Stimulated activated CD8-positive, alpha-beta memory T cell treated with anti-CD3 and anti-CD28 coated beads, Interleukin-15, amount 100 ng/mL, for 4 hours (primary cell): ENCODE measurements at places on chromosomes 1 and 21.

DNA sequence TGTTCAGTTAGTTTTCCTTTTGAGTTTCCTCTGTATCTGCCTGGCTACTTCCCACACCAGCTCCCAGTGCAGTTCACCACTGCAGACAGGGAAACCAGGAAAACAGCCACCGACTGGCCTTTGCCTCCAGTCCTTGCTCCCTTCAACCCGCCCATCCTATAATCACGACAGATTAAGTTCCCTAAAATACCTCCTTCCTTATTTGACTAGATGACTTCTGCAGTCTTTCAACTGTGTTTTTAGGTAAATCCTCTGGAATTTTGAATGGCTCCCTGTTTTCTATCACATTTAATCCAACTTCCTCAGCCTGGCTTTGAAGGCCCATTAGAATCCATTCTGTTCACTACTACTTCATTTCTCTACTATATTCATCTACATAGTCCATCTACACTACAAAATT is 37.6 kb downstream of the BEND5 start:
- no peak for DNase-seq

DNA sequence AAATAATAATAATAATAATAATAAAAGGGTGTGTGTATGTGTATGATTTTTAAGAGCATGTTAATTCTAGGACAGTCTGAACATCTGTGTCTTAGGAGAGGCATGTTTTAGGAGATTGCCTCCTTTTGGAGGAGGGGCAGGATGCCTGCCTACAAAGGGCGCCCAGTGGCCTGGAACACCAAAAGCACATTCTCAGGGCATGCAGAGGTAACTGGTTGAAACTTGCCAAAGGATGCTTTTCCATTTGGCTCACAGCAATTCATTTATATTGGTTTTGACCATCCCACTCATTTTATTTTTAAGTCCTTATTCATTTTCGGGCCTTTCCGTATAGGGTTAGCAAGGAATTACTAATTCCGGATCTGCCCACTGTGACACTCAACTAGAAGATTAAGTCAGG is 21.1 kb upstream of the LAMC2 start:
- no peak for DNase-seq

DNA sequence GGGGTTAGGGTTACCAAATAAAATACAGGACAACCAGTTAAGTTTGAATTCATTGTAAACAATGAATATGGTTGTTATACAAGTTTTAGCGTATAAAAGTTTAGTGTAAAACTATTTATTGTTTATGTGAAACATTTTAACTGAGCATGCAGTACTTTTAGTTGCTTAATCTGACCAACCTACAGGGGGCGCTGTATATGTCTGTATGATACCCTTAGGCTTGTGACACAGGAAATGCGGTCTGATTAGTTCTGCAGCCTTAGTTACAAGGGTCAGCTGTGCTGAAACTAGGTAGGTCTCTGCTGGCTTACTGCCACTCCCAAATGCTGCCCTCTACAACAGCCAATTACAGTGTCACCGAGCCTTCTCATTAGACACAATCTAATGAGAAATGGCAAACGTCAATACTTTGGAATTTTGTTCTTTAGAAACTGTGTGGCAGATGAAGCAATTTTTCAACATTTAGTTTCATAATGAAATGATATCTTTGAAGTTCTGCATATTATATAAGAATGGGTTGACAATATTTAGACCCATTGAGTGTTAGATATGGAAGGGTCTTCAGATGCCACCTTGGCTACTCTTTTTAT is 56.2 kb downstream of the NTNG1 start:
- no peak for DNase-seq

- DNase-seq, result no peak
Observed at GRCh38 chr1:4710592-4711415, 56.4 kb downstream of the AJAP1 start.

DNA sequence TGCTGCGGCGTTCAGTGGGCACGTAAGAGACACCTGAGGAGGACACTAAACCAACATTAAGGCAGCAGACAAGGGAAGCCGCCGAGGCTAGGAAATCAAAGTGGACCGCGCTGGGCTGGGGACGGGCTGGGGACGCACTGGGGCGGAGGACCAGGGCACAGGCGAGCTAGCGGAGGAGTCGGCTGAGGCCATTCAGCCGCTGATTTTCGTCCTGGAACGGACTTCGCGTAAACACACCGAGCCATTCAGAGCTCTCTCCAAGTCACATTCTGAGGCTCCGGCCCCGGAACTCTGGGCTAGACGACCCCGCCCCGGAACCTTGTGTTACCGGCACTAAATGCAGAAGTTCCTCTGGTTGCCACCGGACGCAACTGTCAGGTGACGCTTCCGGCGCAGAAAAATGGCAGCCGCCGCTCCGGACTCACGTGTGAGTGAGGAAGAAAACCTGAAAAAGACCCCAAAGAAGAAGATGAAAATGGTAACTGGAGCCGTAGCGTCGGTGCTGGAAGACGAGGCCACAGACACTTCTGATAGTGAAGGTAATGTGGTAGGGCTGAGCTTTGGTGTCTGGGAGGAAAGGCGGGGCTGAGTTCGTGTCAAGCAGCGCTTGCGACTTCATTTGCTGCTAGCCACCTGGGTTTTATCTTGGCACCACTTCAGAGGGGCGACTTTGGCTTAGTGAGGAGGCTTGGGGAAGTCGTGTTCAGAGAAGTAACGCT is at the start of gene RRP15:
TSS of gene RRP15 (plus strand) at position 377 of the 719 bp plus-strand sequence. CDS start at position 401, 24 bp downstream.
- peak; percentile 70 for DNase-seq

DNA sequence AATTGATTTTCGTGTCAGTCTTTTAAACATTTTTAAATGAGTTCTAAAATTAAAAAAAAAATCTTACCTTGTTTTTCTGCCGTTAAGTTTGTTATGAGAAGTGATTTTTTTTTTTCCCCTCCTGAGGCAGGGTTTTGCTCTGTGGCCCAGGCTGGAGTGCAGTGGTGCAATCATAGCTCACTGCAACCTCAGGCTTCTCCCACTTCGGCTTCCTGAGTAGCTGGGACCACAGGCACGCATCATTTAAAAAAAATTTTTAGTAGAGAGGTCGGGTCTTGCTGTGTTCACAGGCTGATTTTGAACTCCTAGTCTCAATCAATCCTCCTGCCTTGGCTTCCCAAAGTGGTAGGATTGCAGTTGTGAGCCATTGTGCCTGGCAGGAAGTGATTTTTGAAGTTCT is 41.1 kb downstream of the MTR start:
- no peak for DNase-seq

DNA sequence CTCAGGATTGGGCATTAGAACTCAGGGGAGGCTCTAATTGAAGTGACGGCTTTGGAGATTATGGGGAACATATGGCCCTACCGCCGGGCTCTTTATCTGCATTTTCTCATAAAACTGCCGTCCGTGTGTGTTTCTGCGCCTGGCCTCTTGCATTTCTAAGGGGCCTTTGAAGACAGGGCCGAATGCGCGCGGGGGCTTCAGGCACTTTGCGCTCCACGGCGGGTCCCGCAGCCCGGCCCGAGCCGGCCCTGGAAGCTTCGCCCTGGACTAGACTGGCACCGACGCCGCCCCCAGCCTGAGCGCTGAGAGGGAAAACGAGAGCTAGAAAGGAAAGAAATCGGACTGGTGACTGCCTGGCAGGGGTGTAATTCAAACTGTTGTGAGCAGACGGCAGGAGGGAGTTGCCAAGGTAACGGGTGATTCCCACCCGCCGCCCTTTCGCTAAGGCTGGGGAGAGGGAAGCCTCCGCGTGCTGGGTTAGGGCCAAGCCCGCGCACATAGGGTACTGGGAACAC is 120.7 kb downstream of the LMX1A start:
- DNase-seq, result no peak

GRCh38 chr1:6513320-6513801 is 21.9 kb upstream of the PLEKHG5 start:
- no peak for DNase-seq

- DNase-seq, result no peak
Observed at GRCh38 chr1:87333692-87334347, 5.1 kb downstream of the LMO4 start.

GRCh38 chr1:173415490-173415889 is 61.6 kb upstream of the PRDX6 start:
- no peak for DNase-seq

GRCh38 chr1:205805082-205805711 is 7.8 kb downstream of the SLC41A1 start:
- peak; percentile 14 for DNase-seq

GRCh38 chr1:230423951-230424350 is 2.2 kb downstream of the PGBD5 start:
- no peak for DNase-seq

- DNase-seq, result no peak
Observed at GRCh38 chr1:190474010-190474409, 3.7 kb downstream of the BRINP3 start.

- DNase-seq, result no peak
Observed at GRCh38 chr1:53381790-53382401, 54.0 kb upstream of the LRP8 start.

DNA sequence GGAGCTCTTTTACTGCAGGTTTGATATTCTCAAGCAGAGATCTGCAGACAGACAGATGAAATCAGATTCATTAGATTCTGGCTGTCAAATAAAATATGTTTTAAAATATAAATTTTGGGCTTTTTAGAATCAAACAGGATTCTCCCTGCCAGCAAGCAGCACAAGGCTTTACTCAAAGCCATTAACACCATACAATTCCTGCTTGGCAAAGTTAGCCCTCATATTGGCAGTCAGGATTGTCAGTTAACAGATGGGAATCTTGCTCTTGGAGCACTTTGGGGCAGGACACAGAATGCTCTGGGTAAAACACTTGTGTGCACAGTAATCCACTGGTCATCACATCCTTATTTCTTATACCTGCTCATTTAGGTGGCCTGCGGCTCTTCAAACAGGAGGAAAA is 560.6 kb upstream of the BEND5 start:
- no peak for DNase-seq

DNA sequence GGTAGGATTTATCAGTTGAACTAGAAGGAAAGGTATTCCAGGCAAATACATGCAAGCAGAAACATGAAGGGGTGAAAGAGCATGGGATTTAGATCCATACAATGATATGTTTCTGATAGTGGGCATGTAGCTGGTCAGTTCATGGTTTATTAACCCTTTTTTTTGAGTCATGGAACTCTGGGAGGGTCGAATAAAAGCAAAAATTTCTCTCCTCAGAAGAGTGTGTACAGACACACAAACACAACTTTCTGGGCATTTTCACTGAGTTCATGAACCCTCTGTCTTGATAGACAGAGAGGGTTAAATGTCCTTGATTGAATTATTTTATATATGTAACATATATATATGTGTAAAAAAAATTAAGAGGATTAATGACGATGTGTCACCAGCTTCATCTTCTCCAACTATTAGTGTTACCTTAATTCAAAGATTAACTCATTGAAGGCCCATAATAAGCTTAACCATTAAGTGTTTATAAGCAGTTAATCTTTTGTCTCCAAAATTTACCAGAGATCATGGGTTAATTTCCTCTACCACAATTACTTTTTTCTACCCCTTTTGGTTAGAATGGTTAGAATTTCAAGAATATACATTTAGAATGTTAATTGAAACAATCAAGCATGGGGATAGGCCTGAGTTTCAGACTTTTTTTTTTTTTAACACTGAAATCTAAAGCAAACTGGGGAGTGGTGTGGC is 4.6 kb downstream of the JUN start:
- no peak for DNase-seq

DNA sequence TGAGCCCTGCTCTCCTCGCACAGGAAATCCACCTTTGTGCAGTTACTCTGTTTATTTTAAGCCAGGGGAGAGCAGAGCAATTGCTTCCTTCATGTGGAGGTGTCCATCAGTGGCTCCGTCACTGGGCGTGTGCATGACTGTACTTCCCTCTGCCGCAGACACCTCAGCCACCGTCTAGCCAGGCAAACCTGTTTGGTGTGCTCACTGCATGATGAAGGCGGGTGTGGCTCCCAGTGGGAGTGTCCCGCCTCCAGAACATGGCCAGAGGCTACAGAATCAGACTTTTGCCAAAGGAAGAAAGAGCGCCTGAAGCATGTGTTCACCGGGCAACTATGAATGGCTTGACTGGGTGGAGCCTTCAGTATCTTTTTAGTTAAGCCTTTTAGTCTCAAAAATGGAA is 26.1 kb upstream of the LAMC2 start:
- no peak for DNase-seq

- no peak for DNase-seq
Observed at GRCh38 chr1:172724765-172725613, 66.1 kb downstream of the FASLG start.

DNA sequence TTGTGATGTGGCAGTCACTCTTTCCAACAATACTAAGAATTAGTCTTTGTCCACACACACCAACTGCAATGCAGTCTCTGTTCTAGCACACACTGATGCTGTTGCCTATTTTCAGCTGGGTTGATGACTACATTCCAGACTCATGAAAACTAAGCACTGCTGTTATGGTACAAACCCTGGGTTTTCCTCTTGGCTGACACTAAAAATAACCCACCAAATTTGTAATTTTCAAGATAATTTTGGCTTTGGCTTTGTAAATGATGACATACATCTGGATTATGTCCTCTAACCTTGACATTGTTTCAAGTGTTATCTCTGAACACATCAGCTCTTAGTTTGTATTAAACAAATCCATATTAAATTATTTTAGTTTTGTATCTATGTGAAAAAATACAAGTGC is 444.8 kb downstream of the PTPRC start:
- DNase-seq, result no peak

GRCh38 chr1:197451381-197451780 is 183.3 kb downstream of the CRB1 start:
- DNase-seq, result no peak

DNA sequence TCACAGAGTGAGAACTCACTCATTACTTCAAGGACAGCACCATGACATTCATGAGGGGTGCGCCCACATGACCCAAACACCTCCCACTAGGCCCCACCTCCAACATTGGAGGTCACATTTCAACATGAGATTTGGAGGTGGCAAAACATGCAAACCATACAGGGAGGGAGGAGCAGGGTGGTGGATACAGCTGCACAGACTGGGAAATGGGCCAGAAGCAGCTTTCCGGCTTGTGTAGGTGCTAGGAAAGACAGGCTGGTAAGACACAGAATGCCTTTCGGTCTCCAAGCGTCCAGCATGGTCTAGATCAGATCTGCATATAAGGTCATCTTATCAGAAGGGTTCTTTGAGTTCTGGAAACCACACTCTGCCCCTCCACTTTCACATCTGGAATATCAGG is 35.1 kb upstream of the TINAGL1 start:
- no peak for DNase-seq

DNA sequence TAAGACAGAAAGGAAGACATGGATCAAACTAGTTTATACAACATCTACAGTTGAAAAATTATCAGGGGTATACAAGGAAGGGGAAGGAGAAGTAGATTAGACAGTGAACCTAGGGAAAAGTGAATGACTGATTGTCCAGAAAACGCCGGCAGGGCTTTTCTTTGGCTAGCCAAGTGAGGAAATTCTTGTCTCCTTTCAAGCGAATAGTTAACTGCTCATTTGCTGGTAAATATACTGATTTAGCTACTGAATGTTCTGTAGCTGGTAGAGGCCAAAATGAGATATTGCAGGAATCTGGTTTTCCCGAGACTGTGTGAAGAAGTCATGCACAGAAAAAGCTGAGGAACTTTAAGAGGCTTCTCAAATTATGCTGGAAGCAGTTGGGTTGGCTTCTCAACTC is 128.5 kb upstream of the ZNHIT6 start:
- no peak for DNase-seq
